ENCODE measurements at places on chromosomes 2 and 18.

- no peak for DNase-seq
Measured at GRCh38 chr2:229971298-229971790, 49.0 kb downstream of the FBXO36 start.

- DNase-seq = no peak
Measured at GRCh38 chr2:84870306-84870705, 10.6 kb downstream of the TRABD2A start.

GRCh38 chr18:3623769-3624545, 174.0 kb downstream of the TGIF1 start:
- no peak for DNase-seq

DNA sequence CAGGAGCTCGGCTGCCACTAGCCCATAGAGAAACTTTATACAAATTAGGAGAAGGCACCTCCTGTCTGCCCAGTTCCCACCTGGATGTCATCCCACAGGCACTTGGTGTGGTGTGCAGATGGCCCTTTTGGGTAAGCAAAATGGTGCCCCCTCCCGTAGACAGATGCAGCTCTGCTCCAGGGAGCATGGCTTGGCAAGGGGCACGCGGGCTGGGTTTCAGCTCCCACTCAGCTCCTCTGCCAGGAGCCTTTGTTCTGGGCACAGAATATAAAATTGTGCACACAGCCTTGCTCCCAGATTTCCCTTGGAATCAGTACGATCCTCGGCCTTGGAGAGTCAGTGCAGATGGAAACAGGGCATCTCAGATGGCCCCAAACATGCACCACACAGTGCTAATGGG, 20.3 kb upstream of the KCNF1 start:
- DNase-seq = no peak

GRCh38 chr2:231900486-231900942, 25.7 kb downstream of the NPPC start:
- DNase-seq = no peak

DNA sequence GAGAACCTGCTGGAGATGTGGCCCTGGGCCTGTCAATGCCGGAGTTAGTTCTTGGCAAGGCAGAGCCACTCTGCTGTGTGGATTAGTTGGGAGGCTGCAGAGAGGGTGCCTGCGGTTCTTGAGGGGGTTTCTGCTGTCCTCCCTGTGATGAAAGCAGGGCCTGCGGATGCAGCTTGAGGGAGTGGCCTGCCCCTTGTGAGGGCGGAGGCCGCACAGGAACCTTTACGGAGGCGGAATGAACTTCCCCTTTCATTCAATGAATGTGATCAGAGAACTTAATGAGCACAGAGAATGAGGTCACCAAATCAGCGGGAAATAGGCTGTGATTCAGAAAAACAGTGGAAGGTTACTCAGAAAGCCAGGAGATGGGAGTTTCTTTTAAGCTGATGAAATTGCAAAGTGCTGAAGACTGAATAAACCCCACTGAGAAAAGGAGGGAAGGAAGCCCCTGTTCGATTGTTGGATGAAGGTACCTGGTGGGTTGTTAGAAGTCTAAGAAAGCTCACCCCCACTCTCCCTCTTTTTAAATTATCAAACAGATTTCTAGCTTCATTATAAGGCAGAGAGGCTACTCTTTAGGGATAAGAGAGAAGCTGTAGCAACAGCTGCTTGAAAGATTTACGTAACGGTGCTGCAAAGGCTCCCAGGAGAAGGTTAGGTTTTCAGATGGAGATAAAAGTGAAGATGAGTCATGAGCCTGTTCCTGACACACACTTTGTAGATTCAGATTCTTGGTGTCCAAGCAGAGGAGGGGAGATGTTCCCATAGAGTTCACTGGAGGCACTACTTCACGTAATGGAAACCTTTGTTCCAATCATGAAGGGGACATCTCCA, 47.4 kb downstream of the VWA3B start:
- DNase-seq = no peak
